ENCODE measurements at places on chromosomes 6 and 20.

GRCh38 chr6:3316331-3316730 is 57.6 kb downstream of the PSMG4 start:
- no peak for DNase-seq

GRCh38 chr6:169428532-169428931 is 174.9 kb upstream of the THBS2 start:
- DNase-seq, result no peak

DNA sequence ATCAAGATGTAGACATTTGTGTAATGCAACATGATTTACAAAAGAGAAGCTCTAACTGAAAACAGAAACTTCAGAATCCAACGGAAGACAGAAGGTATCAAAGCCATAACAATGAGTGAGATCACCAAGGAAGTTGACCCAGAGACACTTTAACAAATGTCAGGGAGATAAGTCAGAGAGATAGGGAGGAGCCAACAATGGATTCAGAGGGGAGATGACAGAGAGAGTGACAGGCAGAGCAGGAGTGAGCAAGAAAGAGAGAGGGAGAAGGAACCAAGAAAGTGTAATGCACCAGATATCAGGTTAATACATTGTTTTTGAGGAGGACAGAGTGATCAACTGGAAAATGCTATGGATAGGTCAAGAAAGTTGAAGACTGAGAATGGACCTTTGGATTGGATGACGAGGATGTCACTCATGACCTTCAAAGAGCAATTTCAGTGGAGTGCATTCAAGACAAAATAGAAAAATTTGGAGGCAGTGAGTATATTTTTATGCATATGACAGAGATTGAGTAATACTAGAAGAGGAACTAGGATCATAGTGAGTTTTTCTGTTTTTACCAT is 86.6 kb downstream of the TRDN start:
- no peak for DNase-seq

DNA sequence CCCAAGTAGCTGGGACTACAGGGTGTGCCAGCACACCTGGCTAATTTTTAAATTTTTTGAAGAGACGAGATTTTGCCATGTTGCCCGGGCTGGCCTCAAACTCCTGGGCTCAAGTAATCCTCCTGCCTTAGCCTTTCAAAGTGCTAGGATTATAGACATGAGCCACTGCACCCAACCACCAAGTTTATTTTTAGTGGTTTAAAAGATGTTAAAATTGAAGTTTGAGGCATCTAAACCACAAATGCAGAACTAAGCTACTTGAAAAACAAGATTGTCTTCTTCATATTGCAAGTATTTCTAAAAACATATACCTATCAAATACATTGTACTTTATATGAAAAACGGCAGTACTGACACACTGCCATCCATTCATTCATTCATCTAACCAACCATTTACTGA is 31.6 kb downstream of the WASF1 start:
- no peak for DNase-seq

- peak; percentile 16 for DNase-seq
Measured at GRCh38 chr20:50510706-50511542, 741 bp downstream of the PTPN1 start.

GRCh38 chr6:21887231-21888185 is 294.0 kb downstream of the SOX4 start:
- no peak for DNase-seq

DNA sequence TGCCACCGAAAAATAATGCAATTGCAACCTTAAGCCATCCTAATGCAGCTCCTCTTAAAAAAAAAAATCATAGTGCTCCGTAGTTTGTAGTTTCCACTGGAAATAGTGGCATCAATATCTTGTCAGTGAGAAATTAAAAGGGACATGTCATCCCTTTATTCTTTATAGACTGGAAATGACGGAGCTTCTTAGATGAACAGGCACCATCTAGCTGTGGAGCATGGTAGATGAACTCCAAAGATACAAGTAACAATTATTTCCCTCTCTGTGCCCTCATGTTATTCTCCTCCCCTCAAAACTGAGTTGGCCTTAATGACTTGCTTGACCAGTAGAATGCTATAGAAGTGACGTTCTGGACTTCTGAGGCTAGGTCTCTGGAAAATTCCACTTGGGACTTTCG is 268.1 kb upstream of the SPTLC3 start:
- no peak for DNase-seq

- DNase-seq, result peak; percentile 65
Measured at GRCh38 chr6:159691133-159691962, 1.7 kb downstream of the SOD2 start.

DNA sequence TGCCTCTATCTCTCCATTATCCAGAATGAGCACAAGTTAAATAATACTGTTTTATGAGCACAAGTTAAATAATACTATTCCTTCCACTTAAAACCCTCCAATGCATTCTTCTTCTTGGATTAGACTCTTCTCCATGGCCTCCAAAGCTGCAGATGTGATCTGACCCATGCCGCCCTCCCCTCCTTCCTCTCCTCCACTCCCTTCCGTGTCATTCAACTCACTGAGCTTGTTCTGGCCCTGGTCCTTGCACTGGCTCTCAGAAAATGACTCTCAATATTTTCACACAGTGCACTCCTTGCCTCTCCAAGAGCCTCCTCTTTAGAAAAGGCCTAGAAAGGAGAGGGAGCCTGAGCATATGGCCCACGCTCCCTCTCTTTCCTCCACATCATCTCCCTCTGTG is 125.0 kb upstream of the CD93 start:
- no peak for DNase-seq

DNA sequence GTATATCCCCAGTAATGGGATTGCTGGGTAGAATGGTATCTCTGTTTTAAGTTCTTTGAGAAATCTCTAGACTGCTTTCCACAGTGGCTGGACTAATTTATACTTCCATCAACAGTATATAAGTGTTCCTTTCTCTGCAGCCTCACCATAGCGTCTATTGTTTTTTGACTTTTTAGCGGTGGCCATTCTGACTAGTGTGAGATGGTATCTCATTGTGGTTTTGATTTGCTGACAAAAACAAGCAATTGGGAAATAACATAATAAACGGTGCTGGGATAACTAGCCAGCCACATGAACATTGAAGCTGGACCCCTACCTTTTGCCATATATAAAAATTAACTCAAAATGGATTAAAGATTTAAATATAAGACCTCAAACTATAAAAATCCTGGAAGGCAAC is 14.2 kb downstream of the OR2A4 start:
- DNase-seq, result no peak

- no peak for DNase-seq
Measured at GRCh38 chr6:167469101-167469500, 144.2 kb downstream of the TTLL2 start.

DNA sequence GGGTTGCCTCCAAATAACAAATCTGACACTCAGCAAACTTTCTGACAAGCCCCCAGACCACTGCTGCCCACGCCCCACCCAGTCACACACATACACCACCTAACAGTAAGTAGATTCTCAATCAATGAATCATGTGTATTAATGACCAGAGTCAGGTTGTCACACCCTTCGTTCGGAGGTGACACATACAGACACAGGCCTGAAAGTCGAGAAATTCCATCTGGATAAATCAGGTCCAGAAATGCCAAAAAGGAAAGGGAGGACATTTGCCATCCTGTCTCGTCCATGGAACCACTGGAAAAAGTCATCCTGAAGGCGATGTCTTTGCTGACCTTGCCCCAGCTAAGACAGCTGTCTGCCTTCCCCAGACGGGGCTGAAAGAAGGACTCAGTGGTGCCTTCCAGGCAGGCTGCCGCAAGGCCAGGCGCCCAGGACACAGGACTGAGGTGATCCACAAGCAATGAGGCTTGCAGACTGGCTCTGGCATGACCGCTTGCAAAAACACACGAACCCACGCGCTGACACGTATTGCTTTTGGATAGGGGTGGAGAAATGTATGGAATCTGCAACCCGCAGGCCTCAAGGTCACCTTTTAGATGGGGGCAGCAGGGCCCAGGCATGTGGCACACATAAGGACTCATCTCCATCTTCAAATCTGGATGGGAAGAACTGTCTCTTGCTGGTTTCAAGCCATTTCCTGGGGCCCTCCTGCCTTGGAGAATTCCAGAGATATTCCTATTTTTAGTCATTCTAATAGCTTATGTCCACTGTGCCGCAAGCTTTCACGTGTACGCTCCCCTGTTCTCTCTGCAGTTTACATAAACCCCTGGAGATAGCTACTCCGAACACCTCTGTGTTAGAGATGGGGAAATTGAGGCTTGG is 9.0 kb downstream of the NFATC2 start:
- no peak for DNase-seq

- DNase-seq, result no peak
Measured at GRCh38 chr6:100731411-100731810, 149.7 kb downstream of the ASCC3 start.

- peak; percentile 83 for DNase-seq
Measured at GRCh38 chr20:23399568-23400241, 21.6 kb downstream of the NAPB start.

DNA sequence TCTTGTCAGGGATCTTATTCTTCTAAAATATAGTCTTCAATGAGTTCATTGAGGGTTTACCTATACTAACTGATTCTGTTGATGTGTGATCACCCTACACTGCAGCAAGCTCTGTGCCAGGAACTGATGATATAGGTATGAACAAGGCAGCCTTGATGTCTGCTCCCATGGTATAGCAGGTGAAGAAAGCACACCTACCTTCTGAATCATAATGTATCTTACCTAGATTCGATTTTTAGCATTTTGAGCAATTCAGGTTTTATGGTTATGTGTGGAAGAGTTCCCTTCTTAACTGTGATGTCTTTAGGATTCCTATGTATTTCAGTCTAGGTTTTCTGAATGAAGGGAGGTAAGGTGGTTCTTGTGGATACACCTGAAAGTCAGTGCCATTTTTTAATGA is 223.0 kb downstream of the DOK5 start:
- no peak for DNase-seq

DNA sequence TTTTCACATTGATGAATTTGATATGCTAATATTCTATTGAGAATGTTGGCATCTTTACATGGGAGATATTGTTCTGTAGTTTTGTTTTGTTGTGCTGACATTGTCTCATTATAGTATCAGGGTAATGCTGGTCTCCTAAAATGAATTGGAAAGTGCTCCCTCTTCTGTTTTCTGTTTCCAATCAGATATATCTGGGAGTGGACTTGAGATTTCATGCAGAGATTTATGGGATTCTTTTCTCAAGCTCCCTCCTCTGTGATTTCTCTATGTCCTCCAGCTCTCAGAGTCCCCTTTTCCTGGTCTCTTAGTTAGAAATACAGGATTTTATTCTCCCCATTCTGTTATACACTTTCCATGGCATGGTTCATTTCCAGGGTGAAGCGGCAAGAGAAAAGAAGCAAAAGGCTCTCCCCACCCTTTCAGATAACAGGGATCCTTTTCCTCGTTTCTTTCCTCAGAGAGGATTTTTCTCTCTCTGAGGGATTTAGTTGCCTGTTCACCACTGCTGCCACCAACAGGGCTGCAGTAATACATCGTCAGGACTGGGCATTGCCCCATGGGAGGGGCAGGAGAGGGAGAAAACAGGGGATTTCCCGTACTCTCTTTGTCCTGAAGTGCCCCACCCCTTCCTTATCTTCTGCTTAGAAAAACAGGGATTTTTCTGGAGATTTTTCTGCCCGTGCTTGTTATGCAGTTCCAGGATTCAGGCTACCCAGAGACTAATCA is 59.3 kb upstream of the STMND1 start:
- DNase-seq, result no peak

GRCh38 chr6:36414481-36414880 is 27.0 kb upstream of the ETV7 start:
- no peak for DNase-seq

- DNase-seq, result no peak
Measured at GRCh38 chr6:36949636-36950035, 4.9 kb upstream of the PI16 start.

DNA sequence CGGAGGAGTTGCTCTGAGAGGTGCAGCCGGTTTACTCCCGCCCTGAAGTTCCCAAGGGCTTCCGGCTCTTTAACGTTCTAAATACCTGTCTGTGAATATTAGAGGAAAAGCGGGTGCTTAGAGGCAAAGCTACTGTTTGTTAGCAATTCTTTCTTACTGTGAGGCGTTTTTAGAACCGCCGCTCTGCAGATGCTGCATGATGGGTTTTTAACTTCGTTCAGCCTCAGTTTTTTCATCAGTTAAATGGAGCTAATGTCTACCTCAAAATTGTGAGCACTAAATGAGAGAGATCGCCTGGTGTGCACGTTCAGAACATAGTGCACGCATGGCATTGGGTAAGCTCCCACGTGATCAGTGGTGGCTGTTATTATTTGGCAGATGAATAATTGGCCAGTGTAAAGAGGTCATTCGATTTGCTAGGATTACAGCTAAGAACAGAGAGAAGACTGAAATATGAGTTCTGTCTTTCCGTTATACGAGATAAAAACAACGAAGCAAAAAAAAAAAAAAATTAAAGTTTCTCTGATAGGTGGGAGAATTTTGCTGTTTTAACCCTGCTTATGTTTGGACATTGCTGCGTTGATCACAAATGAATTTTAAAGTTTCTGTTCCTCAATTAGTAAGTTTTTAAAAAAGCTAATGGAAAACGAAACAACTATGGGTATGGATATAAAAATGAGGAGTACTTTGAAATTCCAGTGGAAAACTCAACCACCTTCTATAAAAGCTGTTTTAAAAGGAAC is 660 bp upstream of the TFB1M start:
- DNase-seq, result peak; percentile 30

GRCh38 chr6:169959136-169960002 is 207.9 kb downstream of the ERMARD start:
- DNase-seq, result peak; percentile 25

DNA sequence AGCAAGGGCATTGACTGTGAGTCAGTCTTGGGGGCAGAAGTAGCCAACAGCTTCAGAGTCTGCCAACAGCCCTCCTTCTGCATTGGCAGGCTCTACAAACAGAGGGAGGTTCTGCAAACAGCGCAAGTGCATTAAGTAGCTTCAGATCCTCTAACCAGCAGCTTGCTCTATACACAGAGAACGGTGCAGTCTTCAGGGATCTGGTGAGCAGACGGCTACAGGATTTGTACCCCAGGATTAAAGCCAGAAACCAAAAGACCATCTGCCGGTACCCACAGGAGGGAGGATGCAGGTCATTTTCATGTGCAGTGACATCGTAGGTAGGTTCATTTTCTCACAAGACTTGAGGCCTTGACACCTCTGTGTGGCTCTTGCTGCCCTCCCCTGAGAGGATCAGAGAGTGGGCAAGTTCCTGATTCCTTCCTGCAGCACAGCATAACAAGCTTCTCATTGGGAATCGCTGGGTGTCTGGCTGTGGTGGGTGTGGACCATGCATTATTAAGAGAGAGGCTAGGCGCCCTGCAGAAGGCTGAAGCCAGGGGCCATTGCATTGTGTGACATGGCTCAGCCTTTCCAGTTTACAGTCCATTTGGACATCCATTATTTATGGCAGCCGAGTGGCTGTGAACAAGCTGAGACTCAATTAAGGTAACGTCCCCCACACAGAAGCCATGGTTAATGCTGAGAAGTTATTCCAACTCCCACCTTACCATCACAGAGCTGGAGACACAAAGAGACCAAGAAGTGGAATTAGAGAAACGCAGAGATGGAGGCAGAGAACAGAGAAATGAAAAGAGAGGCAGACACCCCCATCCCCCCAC is 250.0 kb downstream of the LRFN2 start:
- no peak for DNase-seq

GRCh38 chr6:105510746-105511145 is 107.9 kb upstream of the PREP start:
- no peak for DNase-seq

Data from T-helper 1 cell (primary cell).